ENCODE measurements at places on chromosomes 3 and 15.

- no peak for DNase-seq
Measured at GRCh38 chr3:8983026-8983425, 19.8 kb upstream of the RAD18 start.

DNA sequence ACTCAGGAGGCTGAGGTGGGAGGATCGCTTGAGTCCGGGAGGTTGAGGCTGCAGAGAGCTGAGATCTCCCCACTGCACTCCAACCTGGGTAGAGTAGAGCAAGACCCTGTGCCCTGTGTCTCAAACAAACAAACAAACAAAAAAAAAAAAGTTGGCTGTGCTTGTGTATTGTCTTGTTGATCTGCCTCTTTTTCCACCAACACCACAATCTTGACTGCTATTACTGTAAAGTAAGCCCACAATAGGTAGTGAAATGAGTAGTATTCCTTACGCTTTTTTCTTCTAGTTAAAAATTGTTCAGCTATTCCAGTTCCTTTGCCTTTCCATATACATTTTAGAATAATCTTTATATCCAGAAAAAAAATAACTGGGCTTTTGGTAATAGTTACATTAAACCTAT is 35.5 kb downstream of the PTH1R start:
- no peak for DNase-seq

DNA sequence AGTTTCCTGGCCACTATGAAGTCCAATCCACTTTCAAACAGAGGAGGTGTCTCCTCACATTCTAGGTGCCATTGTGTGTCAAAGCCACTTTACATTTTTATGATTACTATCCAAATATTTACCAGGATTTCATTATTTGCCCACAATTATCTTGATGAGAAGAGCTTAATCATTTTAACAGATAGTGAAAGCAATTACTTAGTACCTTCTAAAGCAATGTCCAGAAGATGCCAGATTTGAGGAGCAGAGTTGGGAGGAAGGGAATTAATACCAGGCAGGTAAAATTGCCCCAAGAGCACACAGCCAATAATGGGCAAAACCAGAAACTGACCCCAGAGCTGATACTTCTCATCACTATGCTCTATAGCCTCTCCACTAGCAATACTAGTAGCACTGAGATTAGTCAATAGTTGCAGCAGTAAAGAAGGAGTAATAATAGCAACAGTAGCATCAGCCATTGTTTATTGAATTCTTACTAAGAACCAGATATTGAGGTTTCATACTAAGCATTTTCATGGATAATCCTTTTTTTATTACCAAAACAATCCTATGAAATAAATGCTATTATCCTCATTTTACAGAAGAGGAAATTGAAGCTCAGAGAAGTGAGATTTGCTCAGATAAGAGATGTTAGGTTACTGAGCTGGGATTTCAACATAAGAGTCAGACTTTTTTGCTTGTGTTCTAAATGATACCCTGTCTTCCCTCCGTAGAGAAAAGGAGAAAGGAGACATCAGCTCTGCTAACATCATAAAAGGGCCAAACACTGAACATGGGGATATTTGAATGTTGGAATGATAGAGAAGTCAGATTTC is 509.3 kb upstream of the CFAP20DC start:
- no peak for DNase-seq

DNA sequence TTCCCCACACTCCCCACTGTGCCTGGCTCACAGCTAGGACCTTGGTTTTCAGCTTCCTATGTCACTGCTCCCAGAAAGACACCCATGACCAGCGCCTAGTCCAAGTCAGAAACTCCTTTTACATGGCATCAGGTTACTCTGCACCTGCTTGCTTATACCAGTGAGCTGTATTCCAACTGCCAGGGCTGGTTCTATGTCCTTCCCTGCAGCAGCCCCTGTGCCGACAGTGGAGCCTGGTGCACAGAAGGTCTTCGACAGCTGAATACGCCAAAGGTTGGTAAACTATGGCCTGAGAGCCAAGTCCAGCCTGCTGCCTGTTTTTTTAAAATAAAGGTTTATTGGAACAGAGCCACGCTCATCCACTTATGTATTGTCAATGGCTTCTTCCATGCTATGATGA is 102.5 kb downstream of the IQSEC1 start:
- no peak for DNase-seq

GRCh38 chr3:160748787-160749186 is 7.2 kb upstream of the PPM1L start:
- no peak for DNase-seq

- DNase-seq: no peak
Measured at GRCh38 chr3:175713268-175713667, 854.1 kb downstream of the NAALADL2 start.

DNA sequence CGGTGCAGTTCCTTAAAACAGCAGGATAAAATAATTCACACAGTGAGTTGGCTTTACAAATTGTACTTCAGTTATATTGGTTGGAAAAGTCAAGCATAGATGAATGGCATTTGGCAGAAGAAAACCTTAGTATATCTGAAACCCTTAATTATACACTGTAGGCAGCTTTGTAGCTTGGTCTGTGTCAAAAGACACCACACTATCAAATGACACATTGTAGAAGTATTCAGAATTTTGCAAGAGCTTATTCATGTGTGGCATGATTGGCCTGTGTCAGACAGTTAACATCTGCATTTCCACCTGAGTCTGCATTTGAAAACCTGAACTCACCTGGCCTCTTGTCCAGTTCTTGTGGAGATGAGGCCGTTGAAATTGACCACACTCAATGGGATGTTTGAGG is 13.8 kb downstream of the TMEM266 start:
- DNase-seq: no peak

GRCh38 chr15:49696433-49696832 is 75.6 kb downstream of the DTWD1 start:
- DNase-seq: no peak

DNA sequence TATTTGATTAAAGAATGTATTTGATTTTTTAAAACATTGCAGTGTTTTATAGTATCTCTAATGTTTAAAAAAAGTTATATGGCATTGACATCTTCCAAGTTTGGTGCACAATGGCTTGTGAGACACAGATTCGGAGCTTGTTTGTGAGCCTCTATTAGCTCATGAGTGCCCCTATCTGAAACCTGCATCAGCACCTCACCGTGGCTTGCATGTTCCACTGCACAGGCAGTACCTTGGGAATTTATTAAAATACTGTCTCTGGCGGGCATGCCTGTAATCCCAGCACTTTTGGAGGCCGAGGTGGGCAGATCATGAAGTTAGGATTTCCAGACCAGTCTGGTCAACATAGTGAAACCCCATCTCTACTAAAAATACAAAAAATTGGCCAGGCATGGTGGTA is 6.8 kb upstream of the RTP2 start:
- DNase-seq: no peak

GRCh38 chr15:50128266-50128665 is 9.2 kb upstream of the ATP8B4 start:
- DNase-seq: no peak

DNA sequence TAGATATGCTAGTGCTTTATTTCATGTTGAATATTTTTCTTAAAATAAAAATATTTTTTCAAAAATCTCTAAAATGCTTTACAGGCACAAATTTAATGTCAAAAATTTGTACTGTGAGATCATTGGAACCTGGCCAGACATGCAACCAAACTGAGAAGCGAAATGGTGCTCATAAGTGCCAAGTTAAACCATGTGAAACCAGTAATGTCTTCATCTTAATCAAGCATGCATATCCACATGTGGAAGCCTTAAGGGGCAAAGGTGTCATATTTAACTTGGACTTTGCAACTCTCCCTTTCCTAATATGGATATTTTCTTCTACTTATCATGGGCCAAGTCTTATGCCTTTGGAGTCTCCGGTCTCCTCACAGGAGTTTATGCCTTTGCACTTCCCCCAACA is 208.9 kb upstream of the COL8A1 start:
- no peak for DNase-seq

- DNase-seq: peak; percentile 37
Measured at GRCh38 chr15:58980351-58980939, 7.0 kb upstream of the RNF111 start.

GRCh38 chr3:188722963-188723362 is 448.8 kb upstream of the TPRG1 start:
- no peak for DNase-seq

DNA sequence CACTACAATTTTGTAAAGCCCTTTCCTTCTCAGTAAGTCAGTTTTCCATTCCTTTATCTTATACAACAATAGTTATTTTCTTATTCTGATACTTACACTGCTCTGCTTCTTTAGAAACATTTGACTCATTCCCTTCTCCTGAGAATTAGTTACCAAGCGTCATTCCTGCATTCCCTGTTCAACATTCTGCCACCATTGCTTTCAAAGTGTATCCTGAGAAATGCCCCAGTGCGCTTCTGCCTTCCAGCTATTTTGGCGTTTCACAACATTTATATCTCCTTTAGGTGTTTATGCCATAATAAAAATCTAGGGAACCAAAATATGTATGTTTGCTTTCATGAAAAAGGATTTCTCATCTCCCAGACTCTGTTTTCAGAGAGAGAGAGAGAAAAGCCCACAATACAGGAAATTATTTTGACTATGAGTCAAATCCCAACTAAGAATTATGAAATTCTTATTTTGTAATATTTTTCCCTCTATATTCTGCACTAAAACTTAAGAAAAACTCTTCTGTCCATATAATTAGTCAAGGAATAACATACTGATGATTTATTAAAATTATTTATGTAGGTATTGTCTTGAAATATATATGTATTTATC is 118.2 kb upstream of the RAP2B start:
- no peak for DNase-seq

DNA sequence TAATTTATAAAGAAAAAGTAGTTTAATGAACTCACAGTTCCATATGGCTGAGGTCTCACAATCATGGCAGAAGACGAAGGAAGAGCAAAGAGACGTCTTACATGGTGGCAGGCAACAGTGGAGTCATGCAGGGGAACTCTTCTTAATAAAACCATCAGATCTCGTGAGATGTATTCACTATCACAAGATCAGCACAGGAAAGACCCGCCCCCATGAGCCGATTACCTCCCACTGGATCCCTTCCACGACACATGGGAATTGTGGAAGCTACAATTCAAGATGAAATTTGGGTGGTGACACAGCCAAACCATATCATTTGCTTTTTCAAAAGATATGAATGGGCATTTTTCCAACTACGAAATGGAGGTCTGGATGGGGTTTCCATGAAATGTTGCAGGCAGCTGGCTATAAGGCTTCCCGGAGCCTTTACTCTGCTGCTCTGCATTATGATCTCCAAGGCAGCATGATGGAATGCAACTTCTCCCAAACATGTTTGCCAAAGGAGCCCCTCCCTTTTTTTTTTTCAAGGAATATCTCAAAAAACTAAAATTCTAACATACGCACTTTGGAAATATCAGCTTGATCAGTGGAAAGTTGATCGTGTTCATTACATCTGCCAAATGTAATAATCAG is 189.7 kb downstream of the MEX3B start:
- no peak for DNase-seq

DNA sequence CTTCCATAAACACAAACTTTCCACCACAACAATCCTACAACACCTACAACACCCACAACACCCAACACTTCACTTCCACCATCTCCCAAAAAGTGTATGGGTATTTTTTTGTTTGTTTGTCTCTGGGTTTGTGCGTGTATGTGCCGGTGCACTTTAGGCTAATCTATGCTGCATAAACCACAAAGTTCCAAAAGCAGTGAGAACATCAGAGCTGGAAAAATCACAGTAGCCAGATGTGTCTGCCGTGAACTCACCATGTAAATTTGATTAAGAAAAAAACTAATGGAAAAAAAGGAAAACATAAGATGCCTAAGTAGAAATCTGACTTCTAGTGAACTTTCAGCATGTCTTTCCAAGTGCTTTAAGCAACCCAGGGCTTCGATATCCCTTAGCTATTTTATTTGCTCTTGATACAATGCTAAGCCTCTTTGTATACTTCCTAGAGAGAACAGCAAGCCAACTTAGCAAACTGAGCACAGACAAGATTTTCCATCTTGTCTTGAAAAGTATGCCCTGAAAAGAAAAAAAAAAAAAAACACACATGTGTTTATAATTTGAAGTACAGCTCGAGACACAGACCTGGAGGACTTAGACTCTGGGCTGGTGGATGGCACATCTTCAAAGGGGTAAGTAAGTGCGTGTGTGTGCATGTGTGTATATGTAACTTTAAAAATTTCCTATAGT is 91.4 kb downstream of the WWTR1 start:
- no peak for DNase-seq

DNA sequence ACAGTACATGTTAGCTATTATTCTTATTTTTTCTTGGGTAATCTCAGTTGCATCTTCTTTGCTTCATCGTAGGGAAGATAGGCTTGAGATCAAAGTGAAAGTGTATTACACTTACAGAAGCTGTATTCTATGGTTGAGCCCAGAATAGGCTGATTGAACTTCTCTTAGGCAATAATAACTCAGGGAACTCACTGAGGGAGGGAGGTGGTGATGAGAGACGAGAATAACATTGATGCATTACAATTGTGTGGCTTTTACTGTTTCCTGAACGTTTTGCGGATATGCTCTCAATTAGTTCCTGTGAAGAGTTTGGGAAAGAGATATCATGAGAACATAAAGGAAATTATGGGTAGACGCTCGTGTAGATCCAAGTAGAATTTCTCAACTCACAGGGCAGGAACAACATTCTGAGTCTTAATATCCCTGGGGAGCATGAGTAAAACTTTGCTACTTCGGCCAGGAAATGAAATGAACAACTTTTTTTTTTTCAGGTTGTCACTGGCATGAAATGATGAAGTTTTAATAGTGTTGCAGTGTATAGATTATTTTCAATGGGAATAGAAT is 302.2 kb downstream of the TUSC7 start:
- DNase-seq: no peak

DNA sequence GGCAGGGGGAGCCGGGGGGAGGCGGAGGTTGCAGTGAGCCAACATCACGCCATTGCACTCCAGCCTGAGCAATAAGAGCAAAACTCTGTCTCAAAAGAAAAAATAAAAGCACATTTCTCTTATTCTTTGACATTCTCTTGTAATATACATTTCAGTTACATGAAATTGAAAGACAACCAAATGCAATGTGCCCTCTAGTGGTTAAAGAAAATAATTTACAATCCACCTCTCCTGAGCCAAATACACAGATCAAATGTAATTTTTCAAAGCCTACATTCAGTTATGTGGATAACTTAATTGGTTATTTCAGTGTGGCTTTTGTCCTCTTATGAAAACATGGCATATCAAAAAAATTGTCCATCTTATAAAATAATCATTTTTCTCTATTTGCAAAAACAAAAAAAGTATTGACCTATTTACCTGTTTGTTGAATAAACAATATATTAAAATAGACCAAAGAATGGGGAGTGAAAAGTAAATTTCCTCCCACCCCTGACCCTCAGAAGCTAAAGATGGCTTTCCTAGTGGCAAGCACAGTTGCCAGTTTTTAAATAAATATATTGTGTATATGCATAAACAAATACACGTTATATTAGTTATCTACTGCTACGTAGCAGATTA is 14.2 kb upstream of the U2SURP start:
- peak; percentile 27 for DNase-seq

- no peak for DNase-seq
Measured at GRCh38 chr3:100893590-100893989, 99.6 kb downstream of the ABI3BP start.
